HFFc6 (cell line): ENCODE measurements at places on chromosomes 3 and 15.
A peak's percentile ranks its signal among the peaks of the same experiment; 100 is the strongest.

DNA sequence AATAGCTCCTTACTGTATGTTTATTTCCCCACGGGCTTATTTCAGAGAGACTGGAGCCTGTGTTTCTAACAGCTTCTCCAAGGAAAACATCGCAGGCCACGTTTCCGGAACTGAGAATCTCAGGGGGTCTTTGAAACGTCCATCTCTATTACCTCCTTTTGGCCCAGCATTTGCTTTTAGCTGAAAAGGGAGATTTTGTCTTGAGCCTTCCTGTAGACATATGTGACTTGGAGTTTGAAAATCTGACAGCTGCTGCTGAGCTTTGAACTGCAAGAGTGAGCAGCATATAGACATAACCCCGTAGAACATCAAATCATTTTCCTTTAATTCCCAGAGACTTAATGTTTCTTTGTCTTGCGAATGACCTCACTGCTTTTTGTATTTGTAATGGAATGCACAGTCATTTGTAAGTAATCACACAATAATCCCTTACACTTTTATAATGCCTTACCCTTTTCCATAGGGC lies 54.6 kb downstream of the LPP start:
- DNase-seq = peak; percentile 42

DNA sequence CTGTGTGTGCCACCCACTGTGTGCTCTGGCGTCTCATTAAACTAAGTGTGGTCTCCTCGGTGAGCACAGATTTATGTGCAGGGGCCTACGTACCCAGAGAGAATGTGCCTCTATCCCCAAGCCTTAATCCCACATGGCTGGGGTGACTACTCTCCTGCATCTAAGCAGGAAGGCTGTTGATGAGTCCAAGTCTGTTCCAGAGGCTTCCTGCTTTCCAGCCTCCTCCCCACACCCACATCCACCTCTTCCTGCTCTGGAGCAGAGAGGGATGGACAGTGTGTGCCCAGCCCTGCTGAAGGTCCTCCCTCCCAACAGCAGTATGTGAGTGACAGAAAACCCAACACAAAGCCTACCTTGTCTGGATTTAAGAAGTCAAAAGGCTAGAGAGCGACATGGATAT lies 38.8 kb upstream of the BCL2L10 start:
- DNase-seq = no peak

DNA sequence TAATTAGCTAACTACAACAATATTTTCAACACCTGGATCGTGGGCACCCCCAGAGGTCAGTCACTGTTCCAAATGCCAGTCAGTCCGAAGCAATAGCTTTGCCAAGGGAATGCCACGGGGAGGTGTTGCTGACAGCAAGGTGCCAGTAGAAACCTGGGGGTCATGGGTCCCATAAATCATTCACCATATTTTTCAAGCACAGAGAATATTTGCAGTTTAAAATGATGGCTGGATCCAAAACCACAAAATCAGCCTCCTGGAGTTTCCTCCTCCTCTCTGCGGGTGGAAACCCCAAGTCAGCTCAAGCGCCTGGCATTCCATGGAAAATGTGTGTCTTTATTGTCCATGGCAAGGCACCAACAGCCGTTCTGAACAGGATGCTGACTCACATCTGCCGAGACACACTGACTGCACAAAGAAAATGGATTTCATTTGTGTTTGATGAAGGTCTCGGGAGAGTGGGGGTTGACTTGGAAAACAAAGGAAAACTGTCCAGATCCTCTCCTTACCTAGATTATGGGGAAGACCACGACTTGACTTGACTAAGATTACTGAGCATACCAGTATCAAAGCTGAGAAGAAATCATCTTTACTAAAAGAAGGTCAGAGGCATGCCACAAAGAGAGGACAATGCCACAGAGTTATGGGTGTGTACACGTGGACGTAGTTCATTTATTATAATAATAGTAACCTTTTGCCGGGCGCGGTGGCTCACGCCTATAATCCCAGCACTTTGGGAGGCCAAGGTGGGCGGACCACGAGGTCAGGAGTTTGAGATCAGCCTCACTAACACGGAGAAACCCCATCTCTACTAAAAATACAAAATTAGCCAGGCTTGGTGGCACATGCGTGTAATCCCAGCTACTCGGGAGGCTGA lies 26.4 kb downstream of the ANXA2 start:
- peak; percentile 98 for DNase-seq

DNA sequence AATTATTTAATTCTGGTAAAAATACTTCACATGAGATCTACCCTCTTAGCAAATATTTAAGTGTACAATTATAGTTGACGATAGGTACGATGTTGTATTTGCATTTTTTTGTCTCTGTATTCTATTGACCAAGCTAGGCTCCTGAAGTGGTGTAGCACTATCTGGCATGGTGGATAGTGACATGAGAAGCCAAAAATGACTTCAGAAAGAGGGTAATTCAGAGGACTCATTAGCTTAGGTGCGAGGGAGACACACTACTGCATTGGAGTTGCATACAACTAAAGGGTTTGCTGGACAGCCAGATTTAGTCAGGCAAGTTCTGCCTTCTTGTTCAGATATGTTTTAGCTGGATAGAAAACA lies 50.6 kb downstream of the KBTBD8 start:
- DNase-seq = no peak

DNA sequence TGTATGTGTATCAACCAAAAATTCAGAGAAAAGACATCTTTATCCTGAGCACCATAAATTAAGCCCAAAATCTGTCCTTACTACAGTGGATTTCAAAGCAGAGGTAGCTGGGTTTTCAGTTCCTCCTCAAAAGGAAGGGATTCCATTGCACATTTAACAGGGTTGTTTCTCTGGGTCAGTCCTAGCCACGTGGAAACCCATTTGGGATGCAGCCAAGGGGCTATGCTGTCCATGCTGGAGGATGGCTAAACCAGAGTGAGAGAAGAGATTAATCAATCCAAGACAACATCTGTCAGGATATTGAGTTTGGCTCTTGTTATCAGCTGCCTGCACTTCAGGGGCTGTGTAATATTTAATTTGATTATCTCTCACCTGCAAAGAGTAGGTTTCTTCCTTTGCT lies 28.1 kb downstream of the LSAMP start:
- no peak for DNase-seq

DNA sequence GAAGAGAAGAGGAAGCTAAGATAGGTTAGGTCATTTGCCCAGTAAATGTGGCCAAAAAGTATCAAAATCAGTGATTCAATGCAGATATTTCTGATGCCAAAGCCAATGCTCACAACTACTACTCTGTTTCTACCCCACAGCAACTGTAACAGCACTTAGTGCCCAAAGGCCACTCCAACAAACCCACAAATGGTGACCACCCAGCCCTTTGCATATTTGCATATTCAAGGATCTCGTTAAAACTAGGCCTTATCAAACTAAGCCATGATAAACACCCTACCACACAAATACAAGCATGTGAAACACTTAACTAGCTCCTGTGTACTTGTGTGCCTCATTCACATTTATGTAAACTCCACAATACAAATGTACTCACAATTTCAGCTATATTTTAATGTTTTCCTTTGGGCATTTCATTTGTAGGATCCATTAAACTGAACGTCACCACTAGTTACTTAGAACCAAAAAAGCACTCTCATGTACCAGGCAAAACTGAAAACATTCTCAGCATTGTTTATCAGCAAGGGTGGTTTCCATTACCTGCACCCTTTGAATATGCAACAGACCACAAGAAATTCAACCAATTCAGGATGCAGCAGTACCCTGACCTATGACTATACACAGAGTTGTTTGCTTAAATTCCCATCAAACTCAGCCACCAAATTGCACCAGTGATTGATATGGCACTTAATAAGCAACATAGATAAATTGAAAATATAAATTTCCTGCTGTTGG lies 111.2 kb upstream of the STT3B start:
- DNase-seq = no peak

DNA sequence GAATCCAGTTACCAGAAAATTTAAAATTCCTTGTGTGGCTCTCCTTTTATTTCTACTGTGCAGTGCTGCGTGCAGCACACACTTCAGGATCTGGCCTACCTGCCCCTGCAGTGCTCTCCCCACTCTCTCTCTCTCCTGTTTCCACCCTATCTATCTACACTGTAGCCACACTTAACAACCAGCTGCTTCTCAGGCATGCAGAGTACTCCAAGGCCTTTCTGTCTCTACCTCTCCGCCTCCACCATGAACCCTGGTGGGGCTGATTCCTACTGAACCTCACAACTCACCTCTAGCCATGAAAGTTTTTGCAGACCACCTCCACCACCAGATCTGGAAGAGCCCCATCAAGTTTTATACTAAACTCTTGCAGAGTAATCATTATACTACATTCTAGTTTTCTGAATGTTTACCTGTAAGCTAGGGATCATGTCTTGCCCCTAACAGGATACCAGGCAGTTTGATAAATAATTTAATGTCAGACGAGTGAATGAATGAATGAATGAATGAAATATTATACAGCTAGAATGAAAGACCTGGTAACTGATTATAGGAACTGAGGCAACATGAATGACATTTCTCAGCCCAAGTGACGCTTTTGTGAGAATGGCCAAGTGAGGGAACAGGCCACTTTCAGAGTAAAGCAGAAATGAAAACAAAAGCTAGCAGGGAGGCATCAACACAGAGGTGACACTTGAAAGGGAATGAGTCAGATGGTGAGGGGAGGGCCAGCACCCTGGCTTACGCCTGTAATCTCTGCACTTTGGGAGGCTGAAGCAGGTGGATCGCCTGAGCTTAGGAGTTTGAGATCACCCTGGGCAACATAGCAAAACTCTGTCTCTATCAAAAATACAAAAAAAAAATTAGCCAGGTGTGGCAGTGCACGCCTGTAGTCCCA lies 363.5 kb downstream of the FOXP1 start:
- no peak for DNase-seq

DNA sequence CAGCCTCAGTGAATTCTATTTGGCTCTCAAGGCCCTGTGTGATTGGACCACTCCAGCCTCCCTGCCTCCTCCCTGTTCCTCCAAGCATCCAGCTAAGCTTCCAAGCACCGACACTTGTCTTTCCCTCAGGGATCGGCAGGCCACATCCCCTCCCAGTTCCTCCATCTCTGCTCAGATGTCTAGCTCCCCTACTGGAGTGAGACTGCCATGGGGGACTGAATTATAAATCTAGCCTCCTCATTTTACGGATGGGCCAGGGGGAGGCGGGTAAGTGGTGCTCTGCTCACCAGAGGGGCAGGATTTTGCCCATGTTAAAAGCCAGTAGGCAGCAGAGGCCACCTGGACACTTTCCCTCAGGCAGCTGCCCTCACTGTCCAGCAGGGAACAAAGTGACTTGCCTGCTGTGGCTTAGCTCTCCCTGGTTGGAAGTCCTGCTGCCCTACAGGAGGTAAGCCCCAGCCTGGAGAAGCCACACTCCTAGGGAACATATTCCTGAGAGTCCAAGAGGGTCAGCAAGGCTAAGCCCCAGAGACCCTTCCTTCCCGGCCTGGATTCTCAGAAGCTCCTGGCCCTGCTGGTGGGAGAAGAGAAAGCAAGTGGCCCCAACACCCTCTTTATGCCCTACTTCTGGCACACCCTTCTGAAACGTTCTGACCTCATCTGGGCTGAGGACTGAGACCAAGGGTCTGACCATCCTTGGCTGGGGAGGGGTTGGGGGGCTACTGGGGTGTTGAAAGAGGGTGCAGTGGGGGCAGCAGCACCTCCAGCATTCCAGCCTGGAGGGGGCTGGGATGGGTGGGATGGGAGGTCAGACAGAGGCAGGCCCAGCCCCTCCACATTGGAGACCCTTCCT lies 9.1 kb upstream of the HHATL start:
- DNase-seq = no peak

GRCh38 chr3:153574445-153574844 lies 412.4 kb downstream of the RAP2B start:
- DNase-seq = no peak

DNA sequence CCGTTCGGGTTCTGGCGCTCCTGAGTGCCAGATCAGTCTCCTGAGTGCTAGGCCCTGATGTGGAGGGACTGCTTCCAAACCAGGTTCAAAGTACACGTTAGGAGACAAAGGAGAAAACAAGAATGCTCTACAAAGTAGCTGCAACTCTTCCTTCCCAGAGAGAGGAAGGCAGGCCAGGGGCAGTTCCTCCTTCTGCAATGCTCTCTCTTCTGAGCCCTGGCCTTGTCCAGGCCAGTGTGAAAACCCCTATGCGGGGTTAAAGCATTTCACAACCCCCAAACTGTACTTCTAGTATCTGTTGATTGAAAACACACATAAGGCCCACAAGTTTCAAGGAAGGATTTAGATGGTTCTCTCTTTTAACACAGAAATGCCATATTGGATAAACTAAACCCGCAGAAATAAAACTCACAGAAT lies 9.7 kb upstream of the CALML4 start:
- no peak for DNase-seq

GRCh38 chr3:188819939-188820338 lies 351.8 kb upstream of the TPRG1 start:
- DNase-seq = no peak

GRCh38 chr3:29153811-29154210 lies 127.1 kb upstream of the RBMS3 start:
- DNase-seq = no peak

- no peak for DNase-seq
Measured at GRCh38 chr15:63012444-63012843, 30.1 kb upstream of the TPM1 start.

GRCh38 chr15:40956541-40956982 lies 3.3 kb downstream of the CHAC1 start:
- no peak for DNase-seq

GRCh38 chr3:57068437-57069089 lies 8.1 kb downstream of the SPATA12 start:
- DNase-seq = peak; percentile 51

- DNase-seq = no peak
Measured at GRCh38 chr15:70225416-70225815, 127.7 kb upstream of the TLE3 start.

DNA sequence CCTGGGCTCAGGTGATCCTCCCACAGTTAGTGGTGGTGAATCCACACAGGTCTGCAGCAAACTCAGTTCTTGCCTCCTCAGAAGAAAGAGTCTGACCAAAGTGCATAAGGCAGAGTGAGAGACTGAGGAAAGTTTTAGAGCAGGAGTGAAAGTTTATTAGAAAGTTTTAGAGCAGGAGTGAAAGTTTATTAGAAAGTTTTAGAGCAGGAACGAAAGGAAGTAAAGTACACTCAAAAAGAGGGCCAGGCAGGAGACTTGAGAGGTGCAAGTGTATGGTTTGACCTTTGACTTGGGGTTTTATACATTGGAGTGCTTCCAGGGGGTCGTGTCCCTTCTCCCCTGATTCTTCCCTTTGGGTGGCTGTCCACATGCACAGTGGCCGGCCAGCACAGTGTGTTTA lies 84.2 kb downstream of the LSM3 start:
- no peak for DNase-seq

- no peak for DNase-seq
Measured at GRCh38 chr15:45110256-45110820, 3.6 kb downstream of the DUOX2 start.

DNA sequence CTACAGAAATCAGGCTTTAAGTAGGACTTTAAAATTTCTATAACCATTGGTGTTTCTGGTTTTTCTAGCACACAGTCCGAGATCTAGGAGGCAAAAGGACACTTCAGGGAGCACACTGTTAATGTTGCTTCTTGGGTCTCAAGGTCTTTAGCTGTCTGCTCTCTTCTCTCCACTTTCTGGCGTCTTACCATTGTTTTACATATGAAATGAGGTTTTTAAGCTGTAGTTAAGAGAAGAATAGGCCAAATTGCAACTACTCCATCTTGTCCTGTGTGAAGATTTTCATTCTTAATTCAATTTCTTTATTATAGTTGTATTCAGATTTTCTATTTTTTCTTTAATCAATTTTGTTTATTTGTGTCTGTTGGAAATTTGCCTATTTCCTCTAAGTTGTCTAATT lies 151.4 kb downstream of the WNT7A start:
- DNase-seq = no peak

- DNase-seq = peak; percentile 77
Measured at GRCh38 chr3:111967651-111968274, 11.1 kb upstream of the ABHD10 start.

- no peak for DNase-seq
Measured at GRCh38 chr3:188869628-188870027, 302.1 kb upstream of the TPRG1 start.

- DNase-seq = no peak
Measured at GRCh38 chr3:59878038-59878427, 828.2 kb upstream of the CFAP20DC start.
